ENCODE measurements at places on chromosomes 1 and 21. TPM values are rescaled to one million over a fixed set of nuclear protein-coding genes. Genes with fewer than 3 reads are reported as not detected.

The HTR6 gene
- not detected for polyA plus RNA-seq

The MAP3K7CL gene
- polyA plus RNA-seq = 6.3 TPM

The EFNA4 gene
- polyA plus RNA-seq = 19.1 TPM

The TPTE gene
- polyA plus RNA-seq = not detected

The RHBG gene
- 2.2 TPM for polyA plus RNA-seq

The CBS gene
- 4.5 TPM for polyA plus RNA-seq

The VANGL2 gene
- 42.7 TPM for polyA plus RNA-seq

The LCE2B gene
- polyA plus RNA-seq = not detected

The PPT1 gene
- 101 TPM for polyA plus RNA-seq

The WNT3A gene
- polyA plus RNA-seq = not detected

The OR10J1 gene
- polyA plus RNA-seq = not detected

The LCE1C gene
- polyA plus RNA-seq = not detected

The CENPS gene
- polyA plus RNA-seq = 22.7 TPM

The TMEM50B gene
- polyA plus RNA-seq = 87.5 TPM

The KCNK2 gene
- 0.17 TPM for polyA plus RNA-seq

The CFHR1 gene
- polyA plus RNA-seq = 4.8 TPM

DNA sequence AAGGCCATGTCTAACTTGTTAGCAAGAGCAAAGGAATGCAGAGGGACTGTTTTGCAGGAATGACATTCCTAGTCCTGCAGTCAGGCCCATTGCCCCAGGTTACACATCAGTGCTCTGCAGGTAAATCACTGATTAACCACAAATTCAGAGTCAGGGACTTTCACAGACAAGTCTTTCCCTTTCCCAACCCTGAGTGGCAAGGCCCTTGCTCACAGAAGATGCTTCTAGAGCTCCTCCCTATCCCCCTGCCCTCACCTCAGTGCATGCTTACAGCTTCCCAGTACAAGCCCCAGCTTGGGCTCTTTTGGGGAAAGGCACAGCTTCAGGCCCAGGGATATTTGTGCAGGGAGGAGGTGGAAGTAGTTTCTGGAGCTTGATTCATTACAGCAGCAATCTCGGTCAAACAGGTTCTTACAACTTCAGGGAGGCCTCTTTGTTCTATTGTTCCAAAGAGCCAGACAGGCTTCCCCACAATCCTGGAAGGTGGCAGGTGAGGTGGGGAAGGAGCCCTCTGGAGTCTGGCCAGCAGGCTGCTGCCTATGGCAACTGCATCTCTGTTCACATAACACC, 53.9 kb downstream of the CASQ2 start:
- DNase-seq = no peak

GRCh38 chr1:17994046-17994445, 113.6 kb upstream of the IGSF21 start:
- DNase-seq = no peak

DNA sequence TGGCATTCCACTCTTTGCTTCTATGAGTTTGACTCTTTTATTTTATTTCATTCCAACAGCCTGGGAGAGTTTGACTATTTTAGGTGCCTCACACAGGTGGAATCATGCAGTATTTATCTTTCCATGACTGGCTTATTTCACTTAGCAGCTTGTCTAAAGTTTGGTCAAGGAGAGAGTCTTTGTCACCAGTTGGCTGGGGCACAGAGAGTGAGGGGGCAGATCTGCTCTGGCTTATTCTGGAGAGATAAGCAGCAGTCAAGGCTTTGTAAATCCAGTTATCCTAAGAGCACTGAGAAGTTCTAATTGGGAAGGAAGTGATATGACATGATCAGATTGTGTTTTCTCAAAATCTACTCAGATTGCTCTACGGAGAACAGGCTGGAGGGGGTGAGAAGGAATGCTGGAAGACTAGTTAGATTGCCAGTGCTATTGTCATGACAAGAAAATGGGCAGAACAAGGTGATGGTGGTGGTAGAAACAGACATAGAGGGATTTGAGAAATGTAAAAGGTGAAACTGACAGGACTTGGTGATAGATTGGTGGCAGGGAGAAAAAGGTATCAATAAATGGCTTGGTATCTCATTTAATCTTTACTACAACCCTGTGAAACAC, 12.1 kb upstream of the CTTNBP2NL start:
- DNase-seq = no peak

- no peak for DNase-seq
Measured at GRCh38 chr21:45844181-45844580, 137.4 kb upstream of the COL6A1 start.

- no peak for DNase-seq
Measured at GRCh38 chr1:187390215-187390818, 561.6 kb downstream of the PLA2G4A start.

- DNase-seq = no peak
Measured at GRCh38 chr1:186050360-186050759, 316.2 kb downstream of the HMCN1 start.

DNA sequence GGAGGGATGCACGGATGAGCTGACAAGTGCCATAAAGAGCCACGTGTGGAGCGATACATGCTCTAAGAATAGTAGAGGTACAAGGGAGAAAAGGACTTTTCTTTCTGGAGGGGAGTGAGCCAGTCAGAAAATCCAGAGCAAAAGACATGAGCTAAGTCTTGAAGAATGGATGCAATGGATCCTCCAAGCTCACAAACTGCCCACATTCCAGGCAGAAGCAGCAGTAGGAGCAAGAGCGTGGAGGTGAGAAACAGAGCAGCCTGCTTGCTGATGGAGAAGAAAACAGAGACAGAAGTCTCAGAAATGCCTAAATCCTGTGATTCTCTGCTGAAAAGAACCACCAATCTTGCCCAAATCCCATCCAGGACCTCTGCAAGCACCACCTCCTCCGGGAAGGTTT, 78.2 kb upstream of the RALGPS2 start:
- no peak for DNase-seq

DNA sequence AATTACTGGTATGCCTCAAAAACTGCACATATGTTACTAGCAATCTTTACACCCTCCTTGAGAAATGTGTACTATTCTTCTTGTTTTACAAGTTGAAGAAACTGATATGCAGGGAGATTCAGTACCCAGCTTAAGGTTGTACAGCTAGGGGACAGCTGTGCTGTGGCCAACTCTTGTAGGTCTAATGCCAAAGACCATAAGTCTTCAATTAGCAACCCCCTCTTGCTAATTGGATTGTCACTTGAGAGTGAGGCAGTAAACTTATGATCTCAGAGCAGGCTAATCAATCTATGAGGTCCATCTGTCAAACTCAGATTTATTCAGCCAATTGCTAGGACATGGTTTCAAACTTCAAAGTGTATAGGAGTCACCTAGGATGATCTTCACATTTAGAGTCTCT, 492.0 kb upstream of the USP24 start:
- DNase-seq = no peak

GRCh38 chr1:59215766-59216291, 81.1 kb upstream of the FGGY start:
- no peak for DNase-seq

- DNase-seq = no peak
Measured at GRCh38 chr1:191882870-191883269, 275.4 kb upstream of the RGS18 start.

DNA sequence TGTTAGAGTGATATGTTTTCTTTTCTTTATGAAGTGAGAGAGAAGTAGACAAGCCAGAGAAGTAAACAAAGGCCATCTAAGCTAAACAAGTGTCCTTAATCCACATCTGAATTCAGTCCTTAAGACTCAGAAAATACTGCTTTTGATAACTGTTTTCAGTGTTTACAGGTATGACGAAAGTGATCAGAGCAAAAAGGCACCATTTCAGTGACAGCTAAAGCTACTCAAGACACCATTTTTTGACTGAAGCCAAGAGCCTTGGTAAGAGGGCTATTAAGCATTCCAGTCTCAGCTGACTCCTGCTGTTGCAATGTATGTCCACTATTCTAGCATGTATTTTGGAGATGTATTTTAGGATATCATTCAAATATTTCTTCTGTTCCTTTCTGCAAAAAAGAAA, 4.1 kb downstream of the KMO start:
- peak; percentile 75 for DNase-seq

- DNase-seq = no peak
Measured at GRCh38 chr1:58975888-58976287, 192.0 kb upstream of the JUN start.

GRCh38 chr1:241770115-241770514, 77.9 kb upstream of the EXO1 start:
- no peak for DNase-seq

Data from left lung (tissue), 14 donors.